ENCODE measurements at places on chromosomes 6 and 20. TPM values are rescaled to one million over a fixed set of nuclear protein-coding genes. Genes with fewer than 3 reads are reported as not detected.

GRCh38 chr6:6659600-6660327 lies 71.2 kb downstream of the LY86 start:
- DNase-seq: no peak

DNA sequence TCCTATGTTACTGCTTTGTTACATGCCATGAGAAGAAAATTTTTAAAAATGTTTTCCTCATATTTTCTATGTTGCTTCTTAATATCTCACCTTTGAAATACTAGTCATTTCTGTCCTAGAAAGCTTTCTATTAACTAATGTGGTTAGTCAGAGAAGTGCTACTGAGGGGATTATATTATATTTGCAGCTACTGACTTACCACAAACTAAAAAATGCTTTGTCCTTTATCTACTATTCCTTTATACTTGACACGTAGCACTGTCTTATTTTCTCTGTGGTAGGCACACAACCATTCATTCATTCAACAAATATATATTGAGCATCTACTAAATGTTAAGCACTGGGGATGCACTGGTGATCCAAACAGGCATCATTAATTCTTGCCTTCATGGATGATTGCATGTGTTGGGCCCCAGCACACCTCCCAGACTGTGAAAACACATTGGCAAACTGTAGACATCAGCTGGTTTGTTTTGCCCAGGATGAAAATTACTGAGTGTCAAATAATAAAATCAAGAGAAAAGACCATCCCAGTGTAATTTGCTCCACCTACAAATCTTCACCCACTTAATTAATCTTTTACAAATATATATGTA lies 10.7 kb upstream of the MLIP start:
- DNase-seq: no peak

GRCh38 chr20:44976698-44977097 lies 10.4 kb downstream of the STK4 start:
- no peak for DNase-seq

DNA sequence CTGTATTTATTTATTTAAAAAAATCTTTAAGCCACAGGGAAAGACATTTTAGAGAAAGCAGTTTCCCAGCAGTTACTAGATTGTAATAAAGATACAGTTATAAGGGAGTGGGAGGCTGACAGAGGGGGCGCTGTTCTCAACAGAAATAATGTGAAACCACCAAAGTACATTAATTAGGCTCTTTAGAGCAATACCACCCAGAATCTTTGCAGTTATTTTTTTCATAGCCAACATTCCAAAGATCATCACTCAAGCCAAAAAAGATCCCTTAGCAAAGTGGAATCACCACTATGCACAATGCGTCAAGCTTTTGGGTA lies 331.3 kb upstream of the DEFB112 start:
- no peak for DNase-seq

GRCh38 chr6:21999012-21999528 lies 297.8 kb downstream of the PRL start:
- no peak for DNase-seq

GRCh38 chr6:166958926-166959861 lies 2.8 kb upstream of the RNASET2 start:
- peak; percentile 72 for DNase-seq

- DNase-seq: no peak
Observed at GRCh38 chr6:153832543-153832942, 206.5 kb upstream of the OPRM1 start.

DNA sequence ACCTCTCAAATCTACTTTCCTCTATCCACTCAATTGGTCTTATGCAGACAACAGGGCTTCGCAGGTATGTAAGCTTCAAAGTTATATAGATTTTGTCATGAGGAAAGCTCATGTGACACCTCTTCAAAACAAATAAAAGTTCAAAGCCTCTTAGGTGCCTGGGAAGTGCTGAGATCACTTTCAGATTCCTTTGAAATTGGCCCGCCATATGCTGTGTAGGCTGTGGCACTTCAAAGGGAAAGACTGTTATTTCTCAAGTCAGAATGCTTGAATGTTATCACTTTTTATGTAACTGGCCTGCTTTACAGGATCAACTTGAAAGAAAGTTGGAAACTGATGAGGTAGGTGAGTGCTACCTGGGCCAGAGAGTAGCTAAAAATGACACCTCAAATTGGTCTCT lies 67.1 kb upstream of the GFRAL start:
- DNase-seq: no peak

GRCh38 chr6:89775150-89775549 lies 44.4 kb downstream of the MDN1 start:
- no peak for DNase-seq

- DNase-seq: no peak
Observed at GRCh38 chr6:158067436-158068015, 85.9 kb downstream of the SYNJ2 start.

DNA sequence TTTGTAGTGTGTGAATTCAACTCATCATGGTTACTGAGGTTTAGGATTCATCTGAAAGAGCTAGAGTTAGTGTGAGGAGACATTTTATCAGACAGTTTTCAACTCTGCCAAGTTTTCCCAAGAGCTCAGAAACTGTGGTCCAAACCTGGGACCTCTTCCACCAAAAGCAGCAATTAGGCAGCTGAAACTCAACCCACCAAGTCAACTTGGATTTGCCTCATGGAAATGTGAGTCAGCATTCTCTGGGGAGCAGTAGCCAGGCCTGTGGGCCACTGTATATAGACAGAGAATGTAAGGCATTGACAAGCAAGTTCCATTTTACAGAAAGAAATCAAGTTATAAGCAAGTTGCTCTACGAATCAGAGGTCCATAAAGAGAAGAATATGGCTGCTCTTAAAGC lies 178.8 kb upstream of the HDDC2 start:
- DNase-seq: no peak

DNA sequence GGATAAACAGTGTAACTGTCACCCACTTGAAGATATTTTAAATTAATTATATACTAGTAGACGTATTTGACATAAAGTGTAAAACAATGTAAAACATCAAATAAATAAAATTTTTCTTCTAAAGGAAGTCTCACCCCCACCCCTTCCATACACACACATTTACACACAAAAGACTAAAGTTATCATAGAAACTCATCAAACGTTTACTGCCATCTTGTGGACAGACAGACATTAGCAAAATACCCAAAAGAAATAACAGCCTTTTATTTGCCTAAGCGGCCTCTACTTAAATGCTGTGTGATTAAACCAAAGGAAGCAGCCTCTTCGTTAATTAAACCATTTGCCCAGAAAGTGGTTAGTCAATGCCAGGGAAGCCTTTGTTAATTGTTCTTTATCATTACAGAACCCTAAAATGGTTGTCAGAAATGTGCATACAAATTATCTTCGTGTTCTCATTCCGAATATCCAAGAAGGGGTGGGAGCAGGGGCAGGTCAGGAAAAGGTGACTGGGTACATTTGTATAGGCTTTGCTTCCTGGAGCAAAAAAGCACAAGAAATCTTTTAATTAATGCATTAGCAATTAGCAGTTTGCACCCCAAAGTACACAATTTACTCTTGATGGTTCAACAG lies 176.2 kb upstream of the SASH1 start:
- DNase-seq: no peak

Gene ANGPT4
- total RNA-seq: not detected

Gene SLC26A8
- total RNA-seq: not detected

Gene RGS19
- total RNA-seq: 119 TPM

Gene PGC
- total RNA-seq: not detected

Gene HECA
- 49.5 TPM for total RNA-seq

Gene PPIL6
- 0.21 TPM for total RNA-seq

Gene LPIN3
- total RNA-seq: 0.37 TPM

Gene LHFPL5
- not detected for total RNA-seq

Data from activated CD8-positive, alpha-beta memory T cell treated with anti-CD3 and anti-CD28 coated beads, Interleukin-2, amount 10 ng/mL, durations not matched to agents 7 days and 5 days (primary cell).